Adrenal gland (tissue), 19 donors: ENCODE measurements at places on chromosomes 16 and 17. TPM values are rescaled to one million over a fixed set of nuclear protein-coding genes. Genes with fewer than 3 reads are reported as not detected.
A peak's percentile ranks its signal among the peaks of the same experiment; 100 is the strongest.

Gene KSR1
- polyA plus RNA-seq = 45.0 TPM

Gene PRAC1
- polyA plus RNA-seq = 2.7 TPM

DNA sequence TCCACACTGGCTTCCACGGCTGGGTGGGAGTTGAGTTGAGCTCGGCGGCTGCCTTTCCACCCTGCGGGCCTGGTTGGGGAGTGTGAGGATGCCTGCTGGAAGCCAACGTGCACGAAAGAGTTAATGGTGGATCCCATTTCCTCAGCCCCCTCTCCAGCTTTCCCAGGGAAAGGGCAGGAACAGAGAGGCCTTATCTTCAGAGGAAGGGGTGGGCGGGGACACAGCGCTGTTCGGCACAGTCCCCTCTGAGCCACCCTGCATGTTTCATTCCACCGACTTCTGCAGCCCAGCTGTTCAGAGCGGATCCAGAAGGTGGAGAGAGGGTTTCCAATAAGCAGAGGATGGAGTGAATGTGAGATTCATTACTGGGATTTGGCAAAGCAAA lies 295.3 kb downstream of the SEC14L1 start:
- DNase-seq = peak; percentile 77

DNA sequence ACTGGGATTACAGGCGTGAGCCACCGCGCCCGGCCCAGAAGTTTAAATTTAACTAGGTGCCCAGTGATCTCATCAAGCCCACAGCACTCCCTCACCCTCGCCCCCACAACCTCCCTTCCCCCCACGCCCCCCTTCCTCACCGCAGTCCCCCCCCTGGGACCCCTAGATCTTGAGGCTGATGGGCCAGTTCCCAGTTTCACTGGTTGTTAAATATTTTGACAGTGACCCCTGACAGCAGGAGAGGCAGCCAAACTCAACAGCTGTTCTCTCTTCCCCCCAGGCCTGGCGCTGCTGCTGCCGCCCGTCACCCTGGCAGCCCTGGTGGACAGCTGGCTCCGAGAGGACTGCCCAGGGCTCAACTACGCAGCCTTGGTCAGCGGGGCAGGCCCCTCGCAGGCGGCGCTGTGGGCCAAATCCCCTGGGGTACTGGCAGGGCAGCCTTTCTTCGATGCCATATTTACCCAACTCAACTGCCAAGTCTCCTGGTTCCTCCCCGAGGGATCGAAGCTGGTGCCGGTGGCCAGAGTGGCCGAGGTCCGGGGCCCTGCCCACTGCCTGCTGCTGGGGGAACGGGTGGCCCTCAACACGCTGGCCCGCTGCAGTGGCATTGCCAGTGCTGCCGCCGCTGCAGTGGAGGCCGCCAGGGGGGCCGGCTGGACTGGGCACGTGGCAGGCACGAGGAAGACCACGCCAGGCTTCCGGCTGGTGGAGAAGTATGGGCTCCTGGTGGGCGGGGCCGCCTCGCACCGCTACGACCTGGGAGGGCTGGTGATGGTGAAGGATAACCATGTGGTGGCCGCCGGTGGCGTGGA lies 15.6 kb downstream of the QPRT start:
- DNase-seq = no peak

DNA sequence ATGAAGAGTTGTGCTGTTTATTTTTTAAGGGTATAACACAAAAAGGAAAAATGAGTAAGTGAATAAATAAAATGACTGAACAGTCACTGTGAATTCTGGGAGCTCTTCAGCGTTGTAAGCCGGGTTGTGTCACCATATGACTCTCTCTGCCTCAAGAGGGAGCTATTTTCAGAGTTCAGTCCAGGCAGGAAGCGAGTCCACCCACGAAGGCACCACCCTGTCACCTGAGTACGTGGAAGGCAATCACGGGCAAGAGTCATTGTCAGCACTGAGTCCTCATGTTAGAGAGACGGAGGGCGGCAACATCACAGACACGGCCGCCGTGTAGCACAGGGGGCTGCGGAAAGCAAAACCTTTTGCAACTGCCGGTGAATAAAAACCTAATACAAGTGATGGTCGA lies 227.6 kb downstream of the UTP18 start:
- DNase-seq = no peak

DNA sequence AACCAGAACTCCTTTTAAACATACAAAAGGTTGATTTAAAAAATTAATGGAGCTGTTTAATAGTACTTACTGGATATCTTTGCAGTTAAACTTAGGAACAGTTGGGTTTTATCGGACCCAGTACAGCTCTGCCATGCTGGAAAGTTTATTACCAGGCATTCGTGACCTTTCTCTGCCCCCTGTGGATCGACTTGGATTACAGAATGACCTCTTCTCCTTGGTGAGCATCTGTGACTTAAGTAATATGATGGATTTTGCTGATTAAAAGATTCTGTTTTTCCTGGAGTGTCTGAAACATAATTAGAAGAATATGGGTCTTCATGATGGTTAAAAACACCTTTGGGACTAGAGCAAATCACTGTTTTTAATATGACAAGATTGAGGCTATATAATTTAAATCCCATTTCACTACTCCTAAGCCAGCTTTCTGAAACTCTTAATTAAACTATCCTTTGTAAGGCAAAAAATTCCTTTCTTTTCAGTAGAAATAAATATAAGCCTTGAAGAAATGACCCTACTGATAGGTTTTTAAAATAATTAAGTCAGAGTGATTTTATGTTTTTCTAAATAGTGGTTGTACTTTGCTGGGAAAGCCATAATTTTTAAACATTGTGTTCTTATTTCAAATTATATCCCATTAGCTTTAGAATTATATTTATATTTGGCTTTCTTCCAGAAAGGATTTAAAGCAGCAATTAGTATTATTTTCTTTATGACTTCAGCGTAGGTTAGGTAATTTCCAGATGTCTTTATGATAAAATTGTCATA lies 45.7 kb upstream of the KPNB1 start:
- DNase-seq = no peak

GRCh38 chr17:35011671-35012216 lies 31.4 kb downstream of the LIG3 start:
- no peak for DNase-seq

DNA sequence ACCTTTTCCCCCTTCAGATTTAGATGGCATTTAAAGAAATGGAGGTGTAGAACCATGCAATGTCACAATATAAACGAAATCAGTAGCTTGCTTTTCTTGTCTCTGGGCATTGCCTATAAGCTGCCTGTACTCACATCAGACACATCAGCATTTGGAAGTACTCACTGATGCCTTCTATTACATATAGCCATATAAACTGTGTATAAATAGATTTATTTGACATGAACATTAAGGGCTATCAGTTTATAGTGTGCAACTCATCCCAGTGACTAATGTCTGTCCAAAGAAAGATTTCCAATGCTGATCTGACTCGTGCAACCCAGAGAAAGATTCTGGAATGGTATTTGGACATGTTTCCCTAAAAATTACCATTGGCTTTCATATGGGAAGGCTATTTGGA lies 417.9 kb upstream of the MAF start:
- DNase-seq = no peak

GRCh38 chr17:18960803-18961511 lies 9.0 kb downstream of the SLC5A10 start:
- DNase-seq = peak; percentile 85

- no peak for DNase-seq
Measured at GRCh38 chr16:85936816-85937215, 37.9 kb downstream of the IRF8 start.

DNA sequence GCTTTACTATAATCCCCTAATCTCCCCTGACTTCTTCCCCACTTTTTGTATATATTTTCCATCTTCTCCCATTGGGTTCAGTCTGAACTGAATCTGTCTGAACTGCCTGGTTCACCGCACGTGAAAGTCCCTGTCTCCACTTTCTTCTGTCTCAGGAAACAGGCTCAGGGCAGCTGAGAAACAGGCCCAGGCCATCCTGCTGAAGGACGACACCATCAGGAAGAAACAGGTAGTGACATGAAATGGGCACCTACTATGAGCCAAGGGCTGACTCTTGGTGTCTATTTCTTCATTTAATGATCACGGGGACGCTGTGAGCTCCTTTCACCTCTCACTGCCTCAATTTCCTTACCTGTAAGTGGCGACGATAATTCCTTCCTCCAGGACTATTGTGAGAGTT lies 90.5 kb upstream of the HSBP1 start:
- DNase-seq = no peak

DNA sequence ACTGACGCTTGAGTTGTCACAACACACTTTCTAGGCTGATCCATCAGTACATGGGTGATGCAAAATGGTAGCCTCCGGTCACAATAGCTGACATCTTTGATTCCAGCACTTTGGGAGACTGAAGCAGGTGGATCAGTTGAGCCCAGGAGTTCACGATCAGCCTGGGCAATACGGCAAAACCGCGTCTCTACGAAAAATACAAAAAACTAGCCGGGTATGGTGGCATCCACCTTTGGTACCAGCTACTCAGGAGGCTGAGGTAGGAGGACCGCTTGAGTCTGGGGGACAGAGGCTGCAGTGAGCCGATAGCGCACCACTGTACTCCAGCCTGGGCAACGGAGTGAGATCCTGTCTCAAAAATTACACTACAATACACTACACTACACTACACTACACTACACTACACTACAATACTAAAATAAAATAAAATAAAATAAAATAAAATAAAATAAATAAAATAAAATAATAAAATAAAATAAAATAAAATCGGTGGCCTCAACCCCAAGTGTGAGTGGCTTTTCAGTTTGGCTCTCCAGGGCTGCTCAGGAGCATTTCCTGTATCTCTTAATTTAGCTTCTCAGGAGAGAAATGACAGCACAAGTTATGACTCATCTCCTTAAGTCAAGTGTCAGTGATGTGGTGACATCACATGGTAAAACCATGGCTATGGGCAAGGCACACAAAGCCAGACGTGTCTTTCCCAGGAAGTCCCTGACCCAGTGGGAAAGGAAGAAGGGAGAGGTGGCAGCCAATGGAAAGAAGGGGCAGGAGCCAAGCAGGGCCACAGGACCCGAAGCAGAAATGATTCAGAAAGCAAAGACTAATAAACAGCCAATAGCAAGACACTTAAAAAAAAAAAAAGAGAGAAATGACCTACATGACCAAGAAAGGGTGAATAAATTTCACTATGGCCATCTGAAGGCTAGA lies 75.3 kb upstream of the TBC1D3K start:
- peak; percentile 55 for DNase-seq

Gene DHRS7C
- not detected for polyA plus RNA-seq

DNA sequence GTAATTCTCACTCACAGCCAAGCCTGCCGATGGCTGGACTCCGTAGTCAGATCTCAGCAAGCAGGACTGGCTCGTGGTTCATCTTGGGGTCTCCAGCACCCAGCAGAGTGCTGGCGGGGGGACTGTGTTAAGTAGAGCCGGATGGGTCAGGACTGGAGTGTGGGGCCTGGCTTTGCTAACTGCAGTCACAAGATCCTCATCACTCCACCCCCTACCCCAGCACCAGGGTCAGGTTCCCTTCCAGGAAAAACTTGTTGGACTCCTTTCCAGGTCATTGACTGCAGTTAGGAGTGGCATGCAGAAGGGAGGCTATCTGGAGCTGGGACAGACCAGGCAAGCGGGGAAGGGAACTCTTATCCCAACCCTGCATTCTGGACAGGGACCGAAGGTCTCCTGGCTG lies 6.0 kb downstream of the CIITA start:
- no peak for DNase-seq

- no peak for DNase-seq
Measured at GRCh38 chr17:286571-286970, 66.0 kb downstream of the RPH3AL start.

Gene CDH1
- 0.27 TPM for polyA plus RNA-seq

DNA sequence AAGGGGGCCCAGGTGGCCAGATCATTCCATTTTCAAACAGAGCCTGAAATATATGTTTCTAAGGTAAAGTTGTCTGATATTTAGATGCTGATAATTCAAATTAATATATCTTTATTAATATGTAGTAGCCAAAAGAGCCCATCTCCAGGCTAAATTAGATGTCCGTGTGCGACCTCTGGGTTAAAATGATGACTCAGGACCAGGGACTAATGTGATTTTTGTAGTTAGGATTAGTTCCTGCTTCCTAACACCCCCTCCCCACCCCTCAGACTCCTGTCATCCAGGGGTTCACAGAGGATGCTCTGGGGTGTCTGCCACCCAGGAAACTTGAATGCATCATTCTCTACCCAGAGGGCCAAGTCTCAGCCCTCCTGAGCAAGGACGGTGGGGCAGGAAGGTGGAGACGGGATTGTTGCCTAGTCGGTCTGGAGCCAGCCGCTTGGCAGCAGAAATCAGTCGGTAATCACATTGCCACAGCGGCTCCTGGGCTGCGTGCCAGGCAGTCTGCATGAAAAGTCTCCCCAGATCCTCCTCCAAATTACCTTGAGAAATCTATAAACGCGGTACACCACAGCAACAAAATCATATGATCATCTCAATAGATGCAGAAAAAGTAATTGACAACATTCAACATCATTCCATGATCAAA lies 29.8 kb downstream of the CNGB1 start:
- peak; percentile 95 for DNase-seq

GRCh38 chr17:40633871-40634270 lies 13.7 kb downstream of the SMARCE1 start:
- no peak for DNase-seq

Gene PROCA1
- 3.8 TPM for polyA plus RNA-seq
